ENCODE measurements at places on chromosomes 11 and 22.

- DNase-seq: no peak
Observed at GRCh38 chr11:112522536-112522935, 261.9 kb upstream of the PLET1 start.

- no peak for DNase-seq
Observed at GRCh38 chr11:117618302-117618981, 178.6 kb downstream of the DSCAML1 start.

DNA sequence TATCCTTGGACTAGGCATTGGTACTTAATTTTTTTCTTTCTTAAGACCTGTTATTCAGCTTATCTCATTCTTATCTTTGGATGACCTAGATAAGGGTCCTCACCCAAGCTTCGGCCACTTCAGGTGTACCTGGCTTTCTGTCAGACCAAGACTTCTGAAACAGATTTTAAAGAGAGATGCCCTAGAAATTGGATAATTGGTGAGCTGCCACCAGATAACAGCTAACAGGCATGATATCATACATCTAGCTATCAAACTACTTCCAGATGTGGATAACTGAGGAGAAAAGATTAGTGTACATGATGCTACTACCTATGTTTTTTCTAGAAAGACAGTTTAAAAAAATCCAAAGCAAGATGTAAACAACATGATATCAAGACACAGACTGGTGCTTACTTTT is 52.9 kb downstream of the FZD4 start:
- DNase-seq: no peak

GRCh38 chr11:129331217-129331616 is 44.4 kb upstream of the BARX2 start:
- no peak for DNase-seq

DNA sequence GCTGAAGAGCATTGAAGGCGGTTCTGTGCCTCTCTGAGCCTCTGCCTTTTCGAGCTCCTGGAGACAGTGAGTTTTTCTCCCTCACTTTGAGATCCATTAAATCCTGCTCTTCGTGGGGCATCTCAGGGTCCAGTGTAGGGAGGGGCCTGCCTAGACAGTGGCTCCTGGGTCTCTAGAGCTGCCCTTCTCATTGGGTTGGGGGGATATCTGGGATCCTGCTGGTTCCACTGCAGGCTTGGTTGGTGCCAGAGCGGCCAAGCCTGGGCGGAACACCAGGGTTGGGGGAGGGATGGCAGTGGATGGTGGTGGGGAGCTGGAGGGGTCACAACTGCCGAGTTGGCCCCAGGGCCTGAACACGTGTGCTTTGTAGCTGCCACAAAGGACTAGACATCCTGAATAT is 52.2 kb upstream of the CARS1 start:
- no peak for DNase-seq

- DNase-seq: no peak
Observed at GRCh38 chr11:65861165-65861505, 902 bp downstream of the MUS81 start.
